ENCODE measurements at places on chromosomes 6 and 20.
A peak's percentile ranks its signal among the peaks of the same experiment; 100 is the strongest.

- DNase-seq: no peak
Measured at GRCh38 chr6:29758761-29759160, 35.5 kb downstream of the HLA-F start.

DNA sequence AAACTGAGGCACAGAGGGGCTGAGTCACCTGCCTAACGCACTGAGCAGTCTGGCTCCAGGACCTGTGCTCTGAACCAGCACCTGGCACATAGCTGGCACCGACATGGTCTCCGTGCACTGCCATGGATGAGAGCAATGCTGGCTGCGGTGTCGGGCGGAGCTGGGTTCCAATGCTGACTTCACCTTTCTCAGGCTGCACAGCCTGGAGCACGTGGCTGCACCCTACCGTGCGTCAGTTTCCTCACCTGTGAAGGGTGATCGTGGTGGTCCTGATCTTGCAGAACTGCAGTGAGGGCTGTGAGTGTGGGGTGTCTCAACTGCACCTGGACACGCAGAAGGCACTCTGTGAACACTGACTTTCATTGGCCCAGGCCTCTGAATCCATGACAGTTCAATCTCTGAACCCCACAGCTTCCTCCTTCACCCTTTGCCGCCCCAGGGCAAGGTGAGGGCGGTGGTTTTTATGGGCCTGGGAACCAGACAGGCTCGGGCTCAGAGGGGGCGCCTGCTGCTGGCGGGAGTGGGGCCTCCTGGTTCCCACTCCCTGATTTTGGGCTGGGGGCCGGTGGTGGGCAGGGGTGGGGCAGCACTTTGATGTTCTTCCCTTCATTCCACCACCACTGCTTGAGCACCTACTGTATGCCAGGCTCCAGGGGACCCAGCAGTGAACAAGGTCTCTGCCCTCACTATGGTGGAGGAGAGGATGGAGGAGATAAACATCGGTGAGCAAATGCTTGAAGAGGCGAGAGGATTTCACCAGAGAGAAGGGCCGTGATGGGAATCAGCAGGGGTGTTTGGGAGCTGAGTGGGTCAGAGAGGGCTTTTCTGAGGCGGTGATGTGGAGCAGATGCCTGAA is 102.9 kb downstream of the CEBPB start:
- no peak for DNase-seq

DNA sequence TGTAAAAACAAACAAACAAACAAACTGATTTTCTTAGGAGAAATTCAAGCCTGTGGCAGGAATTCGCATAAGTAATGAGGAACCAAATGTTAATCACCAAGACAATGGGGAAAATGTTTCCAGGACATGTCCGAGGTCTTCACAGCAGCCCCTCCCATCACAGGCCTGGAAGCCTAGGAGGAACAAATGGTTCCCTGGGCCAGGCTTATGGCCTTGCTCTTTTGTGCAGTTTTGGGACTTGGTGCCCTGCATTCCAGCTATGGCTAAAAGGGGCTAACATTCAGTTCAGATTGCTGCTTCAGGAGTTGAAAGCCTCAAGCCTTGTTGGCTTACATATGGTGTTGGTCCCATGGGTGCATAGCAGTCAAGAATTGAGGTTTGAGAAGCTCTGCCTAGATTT is 1372.7 kb upstream of the CITED2 start:
- no peak for DNase-seq

GRCh38 chr6:34575326-34575725 is 19.2 kb upstream of the SPDEF start:
- no peak for DNase-seq

- no peak for DNase-seq
Measured at GRCh38 chr20:44491635-44492395, 16.1 kb downstream of the TTPAL start.

- DNase-seq: peak; percentile 25
Measured at GRCh38 chr20:57092112-57092899, 174.1 kb downstream of the BMP7 start.

DNA sequence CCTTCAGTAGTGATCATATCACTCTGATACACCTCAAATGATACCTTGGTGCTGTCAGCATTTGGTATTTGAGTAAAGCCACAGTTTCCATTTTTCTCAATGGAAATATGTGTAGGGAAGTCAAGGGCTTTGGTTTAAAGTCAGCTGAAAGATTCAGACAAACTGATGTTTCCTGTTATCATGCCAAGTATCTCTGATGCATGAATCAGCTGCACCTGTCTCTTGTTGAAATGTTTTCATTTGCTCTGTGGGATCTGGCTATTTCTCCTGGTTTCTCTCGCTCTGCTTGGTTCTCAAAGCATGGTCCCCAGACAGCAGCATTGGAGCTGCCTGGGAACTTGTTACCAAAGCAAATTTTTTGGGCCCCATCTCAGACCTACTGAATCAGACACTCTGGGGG is 23.5 kb downstream of the ZFP64 start:
- DNase-seq: no peak

- no peak for DNase-seq
Measured at GRCh38 chr20:37905671-37906613, 3.0 kb downstream of the VSTM2L start.

DNA sequence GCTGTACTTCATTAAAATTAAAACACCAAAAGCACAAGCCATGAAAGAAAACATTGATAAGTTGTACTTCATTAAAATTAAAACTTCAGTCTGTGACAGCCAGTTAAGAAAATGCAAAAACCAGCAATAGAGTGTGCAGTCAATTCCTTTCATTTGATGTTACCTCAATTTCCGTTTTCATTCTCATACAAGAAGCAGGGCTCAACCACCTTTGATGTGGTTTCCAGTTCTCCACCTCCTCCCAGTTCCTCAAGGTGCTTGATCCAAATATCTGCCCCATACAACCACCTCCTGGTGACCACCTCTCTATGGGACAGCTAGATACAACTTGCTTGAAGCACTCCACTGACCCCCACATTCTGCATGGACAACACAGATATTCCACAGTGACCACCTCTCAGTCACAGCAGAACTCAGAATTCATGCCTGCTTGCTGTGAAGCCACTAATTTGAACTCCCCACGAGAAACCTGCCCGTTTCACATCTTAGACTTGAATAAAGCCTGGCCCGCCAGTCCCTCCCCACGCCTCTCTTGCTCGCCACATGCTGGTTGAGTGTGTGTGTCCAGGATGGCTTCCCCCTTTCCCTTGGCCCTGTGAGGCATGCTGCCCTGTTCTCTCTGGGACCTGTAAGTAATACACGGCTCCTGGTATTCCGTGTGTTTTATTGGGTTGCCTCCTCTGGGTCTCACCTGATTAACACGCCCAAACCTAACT is 66.1 kb downstream of the FAM50B start:
- no peak for DNase-seq

GRCh38 chr6:130129762-130130246 is 92.9 kb downstream of the SAMD3 start:
- DNase-seq: no peak

DNA sequence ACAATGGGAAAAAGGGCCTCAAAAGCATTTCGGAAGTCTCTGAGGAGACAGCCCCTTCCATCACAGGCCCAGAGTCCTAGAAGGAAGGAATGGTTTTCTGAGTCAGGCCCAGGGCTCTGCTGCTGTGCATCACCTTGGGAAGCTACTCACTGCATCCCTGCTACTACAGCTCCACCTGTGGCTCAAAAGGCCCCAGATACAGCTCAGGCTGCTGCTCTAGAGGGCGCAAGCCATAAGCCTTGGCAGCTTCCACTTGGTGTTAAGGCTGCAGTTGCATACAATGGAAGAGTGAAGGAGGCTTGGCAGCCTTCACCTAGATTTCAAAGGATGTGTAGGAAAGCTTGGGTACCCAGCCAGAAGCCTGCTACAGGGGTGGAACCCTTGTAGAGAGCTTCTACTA is 54.8 kb downstream of the MEI4 start:
- DNase-seq: no peak

DNA sequence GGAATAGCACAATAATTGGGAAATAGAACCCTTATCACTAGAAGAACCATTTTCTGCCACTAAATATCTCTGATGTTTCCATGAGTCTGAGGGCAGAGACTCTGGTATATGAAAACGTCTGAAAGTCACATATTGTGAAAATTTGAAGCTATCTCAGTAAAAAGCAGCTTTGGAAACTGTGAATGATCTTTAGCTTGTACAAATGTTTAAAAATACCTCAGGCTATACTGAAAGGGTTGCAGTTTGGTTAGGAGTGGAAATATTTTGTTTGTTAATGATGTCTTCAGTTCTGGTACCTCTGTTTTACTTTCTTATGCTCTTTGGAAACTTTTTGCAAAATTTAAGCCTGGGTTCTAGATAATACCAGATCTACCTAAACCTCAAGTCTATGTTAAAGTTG is 135.0 kb downstream of the SLC16A10 start:
- DNase-seq: no peak

DNA sequence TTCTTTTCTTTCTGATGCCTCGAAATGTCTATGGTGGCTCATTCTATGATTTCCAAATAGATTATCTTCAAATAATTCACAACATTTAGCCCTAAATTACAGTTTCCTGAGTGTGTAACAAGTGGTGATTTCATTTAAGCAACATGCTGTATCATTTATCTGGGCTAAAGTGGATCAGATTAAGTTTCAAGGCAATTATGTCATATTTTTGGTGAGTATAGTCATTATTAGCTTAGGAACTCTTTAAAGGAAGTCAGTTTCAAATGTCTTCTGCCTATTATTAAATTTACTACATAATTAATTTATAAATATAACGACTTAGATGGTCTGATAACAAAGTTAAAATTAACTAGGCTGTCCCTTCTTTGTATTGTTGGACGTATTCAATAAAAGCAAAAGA is 847.9 kb upstream of the FLRT3 start:
- DNase-seq: no peak

DNA sequence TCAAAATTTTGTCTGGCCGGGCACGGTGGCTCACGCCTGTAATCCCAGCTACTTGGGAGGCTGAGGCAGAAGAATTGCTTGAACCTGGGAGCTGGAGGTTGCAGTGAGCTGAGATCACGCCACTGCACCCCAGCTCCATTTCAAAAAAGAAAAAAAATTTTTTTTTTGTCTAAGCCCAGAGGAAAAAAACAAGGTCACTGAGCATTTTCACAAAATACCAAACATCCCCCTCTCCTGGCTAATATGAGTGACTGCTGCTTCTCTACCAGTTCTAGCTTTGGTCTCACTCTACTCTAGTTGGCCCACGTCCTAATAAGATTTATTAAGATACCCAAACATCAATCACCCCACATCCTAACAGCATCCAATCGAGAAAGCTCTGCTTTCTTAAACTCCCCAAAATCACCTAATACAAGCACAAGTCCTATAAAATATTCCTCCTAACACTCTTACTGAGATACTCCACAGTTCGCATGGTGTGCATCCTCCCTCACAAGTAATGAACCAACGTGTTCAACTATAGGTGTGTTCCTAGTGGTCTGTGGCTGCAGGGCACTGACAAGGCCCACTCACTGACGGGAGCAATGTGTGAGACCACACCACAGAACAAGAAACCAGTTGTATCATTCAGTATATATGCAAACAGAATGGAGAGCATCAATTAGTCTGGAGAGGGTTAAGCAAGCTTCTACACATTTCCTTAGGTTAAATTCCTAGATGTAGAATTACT is 64.2 kb downstream of the FKBP5 start:
- no peak for DNase-seq

DNA sequence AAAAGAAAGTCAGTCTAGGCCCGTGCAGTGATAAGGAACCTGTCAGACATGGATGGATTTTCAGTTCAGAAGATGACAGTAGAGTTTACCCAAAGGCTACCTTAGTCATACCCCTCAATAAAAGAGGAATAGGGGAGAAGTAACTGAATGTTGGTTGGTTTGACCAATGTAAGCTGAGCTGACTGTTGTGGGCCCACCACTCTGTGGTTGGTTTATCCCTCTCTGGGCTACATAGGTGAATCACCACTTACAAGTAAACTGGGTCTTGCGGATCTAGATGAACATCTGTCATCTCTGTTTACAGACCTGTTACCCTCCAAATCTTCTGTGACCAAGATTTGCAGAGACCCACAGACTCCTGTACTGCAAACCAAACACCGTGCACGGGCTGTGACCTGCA is 37.2 kb upstream of the MYLK2 start:
- DNase-seq: no peak

GRCh38 chr6:44580901-44581300 is 193.4 kb downstream of the CDC5L start:
- no peak for DNase-seq

DNA sequence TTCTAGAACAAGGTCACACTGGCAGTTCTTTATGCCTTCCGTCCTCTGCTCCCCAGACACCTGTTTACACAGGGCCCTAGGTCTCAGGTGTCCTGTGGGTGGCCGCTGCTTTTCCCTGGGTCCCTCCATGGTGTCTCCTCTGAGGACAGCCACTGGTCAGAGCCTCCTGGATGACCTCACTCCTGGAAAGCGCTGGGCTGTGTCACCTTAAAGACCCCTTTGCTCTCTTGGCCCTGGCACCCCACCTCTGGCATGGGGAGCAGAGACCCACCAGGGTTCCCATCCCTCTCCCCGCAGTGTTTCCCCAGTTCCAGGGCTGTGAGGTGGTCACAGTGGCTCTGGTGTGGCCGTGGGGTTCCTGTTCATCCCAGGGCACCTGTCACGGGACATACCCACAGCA is 33.9 kb downstream of the NTSR1 start:
- no peak for DNase-seq

DNA sequence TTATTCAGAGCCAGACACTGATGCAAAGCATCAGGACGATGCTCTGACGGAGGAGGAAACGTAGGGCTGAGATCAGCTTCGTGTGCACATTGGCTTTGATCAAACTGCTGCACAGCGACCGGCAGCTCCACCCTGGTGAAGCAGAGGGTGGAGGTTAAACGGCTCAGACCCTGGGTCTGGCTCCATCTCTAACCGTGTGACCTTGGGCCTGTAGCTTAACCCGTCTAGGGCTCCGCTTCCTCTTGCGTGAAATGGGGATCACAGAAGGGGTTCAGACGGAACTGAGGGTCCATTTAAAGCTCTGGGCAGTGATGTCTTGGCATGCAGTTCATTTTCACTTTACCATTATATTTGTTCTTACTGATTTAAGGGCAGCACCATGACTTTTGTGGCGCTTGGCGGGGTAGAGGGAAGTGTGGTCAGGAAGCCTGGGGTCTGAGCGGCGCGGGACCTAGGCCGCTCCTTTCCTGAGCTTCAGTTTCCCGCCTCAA is 644 bp downstream of the RBL1 start:
- DNase-seq: peak; percentile 23

DNA sequence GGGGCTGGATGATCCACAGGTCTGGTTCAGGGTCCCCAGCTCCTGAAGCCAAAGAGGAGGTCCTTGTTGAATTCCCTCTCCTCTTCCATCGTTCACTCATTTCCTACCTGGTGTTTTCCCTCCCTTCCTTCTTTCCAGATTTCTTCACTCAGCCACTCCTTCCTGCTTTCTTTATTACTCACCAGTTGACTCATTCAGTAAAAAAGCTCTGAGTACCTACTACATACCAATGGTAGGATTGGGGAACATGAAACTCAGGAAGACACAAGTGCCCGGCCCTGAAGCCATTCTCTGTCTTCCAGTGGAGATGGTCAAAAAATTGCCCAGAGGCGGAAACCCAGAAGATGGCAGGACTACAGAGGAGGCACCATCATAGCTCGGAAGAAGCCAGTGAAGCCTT is 11.9 kb upstream of the NSFL1C start:
- DNase-seq: no peak

Measured in stimulated activated CD4-positive, alpha-beta T cell treated with anti-CD3 and anti-CD28 coated beads, Interleukin-4, amount 100 ng/mL, for 48 hours (primary cell).